ENCODE measurements at places on chromosomes 12 and 14. TPM values are rescaled to one million over a fixed set of nuclear protein-coding genes. Genes with fewer than 3 reads are reported as not detected.

HPD gene
- total RNA-seq = 0.12 TPM

MTA1 gene
- total RNA-seq = 30.7 TPM

OTOGL gene
- total RNA-seq = under 0.01 TPM

CLEC9A gene
- total RNA-seq = not detected

Data from uterine smooth muscle cell (primary cell).